ENCODE measurements at places on chromosomes 5 and 9.

GRCh38 chr5:114859438-114859735, 310.3 kb downstream of the TRIM36 start:
- no peak for DNase-seq

- no peak for DNase-seq
Measured at GRCh38 chr5:143541943-143542797, 138.7 kb upstream of the NR3C1 start.

DNA sequence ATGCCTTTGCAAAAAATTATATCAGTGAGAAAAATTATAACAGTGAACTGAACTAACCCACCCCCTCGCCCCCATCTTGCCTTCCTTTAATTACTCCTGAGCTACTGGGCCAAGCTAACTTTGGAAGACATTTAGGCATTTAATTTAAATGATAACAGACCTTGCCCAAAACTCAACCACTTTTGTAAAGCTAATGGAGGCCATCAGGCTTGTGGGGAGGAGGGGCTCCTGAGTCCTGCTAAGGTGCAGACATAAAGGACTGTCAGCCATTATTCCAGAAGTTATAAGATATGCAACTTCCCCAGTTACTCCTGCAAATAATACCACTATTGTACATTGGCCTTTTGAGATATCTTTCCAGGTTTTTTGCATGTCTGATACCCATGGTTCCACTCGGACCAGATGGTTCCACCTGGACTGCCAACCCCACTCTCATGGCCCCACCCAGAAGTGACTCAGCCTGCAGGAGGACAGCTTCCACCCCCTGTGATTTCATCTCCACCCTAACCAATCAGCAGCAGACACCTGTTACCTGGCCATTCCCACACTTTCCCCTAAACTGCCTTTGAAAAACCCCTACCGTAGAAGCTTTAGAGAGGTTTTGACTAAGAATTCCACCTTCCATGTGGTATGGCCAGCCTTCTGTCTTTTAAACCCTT, 805.4 kb upstream of the CDH6 start:
- no peak for DNase-seq

- DNase-seq, result no peak
Measured at GRCh38 chr5:155106221-155106620, 92.7 kb downstream of the KIF4B start.

DNA sequence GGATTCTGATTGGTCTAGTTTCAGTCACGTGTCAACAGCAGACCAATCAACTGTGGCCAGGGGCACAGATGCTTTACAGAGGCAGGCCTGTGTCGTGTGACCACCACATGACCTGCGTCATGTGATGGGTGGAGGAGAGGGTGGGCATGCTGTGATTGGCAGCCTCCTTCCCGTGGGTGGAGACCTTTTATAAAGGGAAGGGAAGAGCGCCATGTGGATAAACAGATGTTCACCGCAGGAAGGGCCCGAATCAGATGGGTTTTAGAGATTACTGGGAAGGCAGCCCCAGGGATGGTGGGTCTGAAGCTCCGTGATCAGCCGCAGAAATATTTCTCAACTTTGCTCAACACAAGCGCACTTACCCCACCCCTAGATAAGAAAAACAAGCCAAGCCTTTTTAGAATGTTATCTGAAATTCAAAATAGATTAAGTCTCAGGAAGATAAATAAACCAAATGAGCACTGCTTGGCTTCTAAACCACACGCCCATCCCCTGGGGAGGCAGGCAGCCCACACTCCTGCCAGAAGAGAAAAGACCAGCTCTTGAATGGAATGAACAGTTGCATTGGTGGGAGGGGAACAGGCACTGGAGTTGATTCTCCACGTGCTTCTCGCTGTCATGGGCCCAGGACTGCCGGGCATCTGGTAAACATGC, 43.6 kb downstream of the ROPN1L start:
- DNase-seq, result no peak

All from stimulated activated CD4-positive, alpha-beta T cell treated with anti-CD3 and anti-CD28 coated beads, TNF-alpha, amount 100 ng/mL, for 24 hours (primary cell).